ENCODE measurements at places on chromosomes 12 and 14. TPM values are rescaled to one million over a fixed set of nuclear protein-coding genes. Genes with fewer than 3 reads are reported as not detected.

Gene TSPAN11
- total RNA-seq: 2.9 TPM

Gene TMEM119
- total RNA-seq: 0.82 TPM

Gene CLEC1B
- total RNA-seq: not detected

Gene FSCB
- total RNA-seq: not detected

Gene KCNA1
- 7.3 TPM for total RNA-seq

Gene CCDC184
- total RNA-seq: 18.8 TPM

Gene SOAT2
- under 0.01 TPM for total RNA-seq

Gene KRT79
- not detected for total RNA-seq

Gene KDM5A
- 52.2 TPM for total RNA-seq

Gene KRT73
- total RNA-seq: not detected

Gene EMP1
- total RNA-seq: 2.4 TPM

Gene KIF26A
- total RNA-seq: 13.0 TPM

Gene CSRP2
- 298 TPM for total RNA-seq

Gene IFNG-AS1
- not detected for total RNA-seq

Gene TAS2R13
- 2.4 TPM for total RNA-seq

Gene PPP1R36
- total RNA-seq: 0.82 TPM

Gene MIS18BP1
- total RNA-seq: 17.9 TPM

Gene STXBP6
- total RNA-seq: 37.9 TPM

Gene IPO4
- total RNA-seq: 12.6 TPM

Gene WASHC3
- 49.3 TPM for total RNA-seq

Gene EAPP
- total RNA-seq: 78.3 TPM

Gene KSR2
- total RNA-seq: 0.82 TPM

Gene AGAP2
- 25.7 TPM for total RNA-seq

Gene SPTLC2
- total RNA-seq: 23.2 TPM

Gene GPR135
- 5.3 TPM for total RNA-seq

Gene SLCO1B1
- total RNA-seq: not detected

Gene LMNTD1
- total RNA-seq: 1.2 TPM

Gene PGF
- 2.9 TPM for total RNA-seq

Gene TMEM253
- not detected for total RNA-seq

Gene KRT86
- under 0.01 TPM for total RNA-seq

Gene KCNC2
- total RNA-seq: 22.4 TPM

Gene MAGOHB
- total RNA-seq: 18.3 TPM

Gene ZC3H14
- total RNA-seq: 84.8 TPM

Gene ORAI1
- total RNA-seq: 1.6 TPM

Gene FRMD6
- total RNA-seq: 13.5 TPM

Gene MYH6
- not detected for total RNA-seq

Gene TAS2R50
- 3.7 TPM for total RNA-seq

Gene KCNH3
- 3.7 TPM for total RNA-seq

Gene LGR5
- total RNA-seq: under 0.01 TPM

Gene GPR162
- 81.1 TPM for total RNA-seq

Gene RAD51AP1
- total RNA-seq: 3.7 TPM

Gene TAS2R7
- 0.41 TPM for total RNA-seq

Gene ETFBKMT
- 4.5 TPM for total RNA-seq

Gene NTS
- total RNA-seq: 6.5 TPM

Gene KLRG1
- total RNA-seq: 8.6 TPM

Gene TAS2R9
- 0.41 TPM for total RNA-seq

All from frontal cortex (tissue), 4 donors.